ENCODE measurements at places on chromosomes 1 and 21.

DNA sequence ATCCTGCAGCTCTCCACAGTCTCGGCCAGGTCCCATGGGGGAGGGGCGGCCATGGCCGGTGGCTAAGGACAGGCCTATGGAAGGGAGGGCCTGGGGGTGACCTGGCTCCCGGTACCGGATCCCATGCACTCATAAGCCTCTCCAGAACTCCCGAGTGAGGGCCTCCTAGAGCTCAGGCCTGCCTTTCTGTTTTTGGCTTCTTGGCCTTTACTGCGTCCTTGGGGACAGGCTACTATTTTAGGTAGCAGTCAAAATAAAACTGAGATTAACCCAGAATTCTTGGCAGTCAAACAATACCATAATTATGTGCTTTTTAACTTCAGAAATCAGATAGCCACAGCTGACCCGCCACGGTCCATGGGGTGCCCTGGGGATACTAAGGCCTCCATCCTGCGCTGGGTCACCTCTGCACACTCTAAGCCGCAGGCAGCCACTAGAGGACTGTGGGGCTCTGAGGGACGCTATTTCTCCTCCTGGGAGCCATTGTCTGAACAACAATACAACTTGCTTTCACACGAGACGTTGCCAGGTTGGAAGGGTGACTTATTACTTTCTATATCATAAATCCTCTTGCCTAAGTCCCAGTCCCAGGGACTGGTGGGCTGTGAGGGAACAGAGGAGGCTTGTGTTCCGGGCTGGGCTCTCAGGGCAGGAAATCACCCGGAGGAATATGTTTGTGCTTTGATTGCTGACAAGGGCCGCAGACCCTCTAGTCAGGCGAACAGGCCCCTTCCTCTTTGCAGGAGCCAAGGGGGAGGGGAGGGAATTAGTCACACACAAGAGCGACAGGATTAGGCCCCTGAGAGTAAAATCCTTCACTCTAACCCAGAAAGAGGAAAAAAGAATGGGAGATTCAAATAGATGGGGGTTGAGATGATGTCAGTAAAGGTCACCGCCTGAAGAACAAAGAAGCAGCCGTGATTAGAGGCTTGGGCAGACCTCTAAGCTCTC is 40.7 kb upstream of the BCAR3 start:
- DNase-seq = no peak

- no peak for DNase-seq
These were observed 90.0 kb downstream of the OBSCN start for GRCh38 chr1:228297822-228298221.

- DNase-seq = no peak
These were observed 27.7 kb downstream of the THRAP3 start for GRCh38 chr1:36251794-36252481.

GRCh38 chr1:14265495-14265894 is 333.0 kb upstream of the KAZN start:
- DNase-seq = no peak

All from OCI-M1 (cell line).